Stimulated activated CD4-positive, alpha-beta T cell treated with anti-CD3 and anti-CD28 coated beads, Interleukin-15, amount 100 ng/mL, for 48 hours (primary cell): ENCODE measurements at places on chromosomes 16 and 17.

DNA sequence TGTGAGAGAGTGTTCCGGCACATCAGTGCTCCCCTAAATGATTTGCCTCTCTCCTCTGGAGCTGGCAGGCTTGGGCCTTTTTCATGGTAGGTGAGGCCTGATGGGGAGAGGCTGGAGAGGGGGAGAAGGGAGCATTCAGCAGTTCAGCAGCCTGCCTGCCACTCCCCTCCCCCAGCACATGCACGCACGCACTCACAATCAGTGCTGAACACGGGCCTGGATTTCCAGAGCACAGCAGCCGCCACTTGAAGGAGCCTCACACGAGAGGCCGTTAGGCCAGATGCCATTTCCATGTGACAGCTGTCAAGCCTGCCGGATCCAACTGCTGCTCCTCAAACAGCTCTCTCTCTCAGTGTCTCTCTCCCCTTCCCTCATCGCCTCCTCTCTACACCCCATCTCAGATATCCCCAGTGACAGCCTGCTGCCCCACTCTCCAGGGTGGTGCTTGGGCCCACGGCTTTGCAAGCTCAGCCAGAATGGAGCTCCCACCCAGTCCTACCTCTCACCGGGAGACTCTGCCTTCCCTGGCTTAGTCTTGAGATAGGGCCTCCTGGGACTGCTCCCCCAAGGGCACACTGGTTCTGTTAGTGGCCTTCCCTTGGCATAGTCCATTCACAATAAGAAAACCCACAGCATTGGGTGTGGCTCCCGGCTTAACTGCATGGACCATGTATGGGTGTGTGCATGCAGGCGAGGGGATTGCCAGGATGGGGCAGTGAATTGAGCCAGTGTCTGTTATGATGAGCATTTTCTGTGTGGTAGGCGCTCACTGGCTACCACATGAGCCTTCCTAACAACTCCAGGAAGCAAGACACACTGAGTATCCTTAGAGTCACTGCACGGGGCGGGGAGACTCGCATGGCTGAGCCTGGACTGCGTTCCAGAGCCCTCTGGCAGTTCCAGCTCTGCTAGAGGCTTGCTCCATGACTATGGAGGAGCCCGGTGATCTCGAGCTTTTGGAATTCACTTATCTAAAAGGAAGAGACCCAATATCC, 226.2 kb downstream of the CCDC182 start:
- no peak for DNase-seq

DNA sequence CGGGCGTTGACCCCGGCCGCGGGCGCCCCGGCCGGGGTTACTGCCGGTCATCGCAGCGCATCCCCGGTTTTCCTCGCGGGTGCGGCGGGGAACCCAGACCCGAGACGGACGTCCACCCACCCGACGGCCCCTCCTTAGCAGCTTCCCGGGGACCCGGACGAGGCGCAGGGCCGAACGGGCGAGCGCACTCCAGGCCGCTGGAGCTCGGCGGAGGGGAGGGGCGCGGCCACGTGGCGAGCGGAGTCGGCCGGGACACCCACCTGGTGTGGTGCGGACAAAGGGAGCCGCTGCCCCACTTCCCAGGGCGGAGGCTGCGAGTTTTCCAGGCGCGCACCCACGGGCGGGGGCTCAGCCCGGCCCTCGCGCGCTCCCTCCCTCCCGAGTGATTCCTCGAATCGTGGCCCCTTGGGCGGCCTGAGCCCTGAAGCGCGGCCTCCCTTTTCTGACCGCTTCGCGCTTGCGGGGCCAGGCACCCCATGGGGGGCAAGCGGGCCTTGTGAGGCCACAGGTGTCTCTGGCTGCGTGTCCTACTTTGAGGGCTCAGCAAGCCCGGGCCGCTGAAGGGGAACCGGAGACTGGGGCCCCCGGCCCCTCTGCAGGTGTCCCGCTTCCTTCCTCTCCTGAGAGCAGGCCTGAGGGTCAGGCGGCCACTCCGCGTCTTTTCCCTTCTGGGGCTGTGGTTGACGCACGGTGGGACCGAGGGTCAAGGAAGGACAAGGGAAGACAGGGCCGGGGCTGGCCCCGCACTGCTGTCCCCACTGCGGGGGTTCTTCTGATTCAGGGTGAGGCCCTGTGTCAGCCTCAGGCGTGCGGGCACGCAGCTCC, 1.1 kb upstream of the FASN start:
- DNase-seq = no peak

DNA sequence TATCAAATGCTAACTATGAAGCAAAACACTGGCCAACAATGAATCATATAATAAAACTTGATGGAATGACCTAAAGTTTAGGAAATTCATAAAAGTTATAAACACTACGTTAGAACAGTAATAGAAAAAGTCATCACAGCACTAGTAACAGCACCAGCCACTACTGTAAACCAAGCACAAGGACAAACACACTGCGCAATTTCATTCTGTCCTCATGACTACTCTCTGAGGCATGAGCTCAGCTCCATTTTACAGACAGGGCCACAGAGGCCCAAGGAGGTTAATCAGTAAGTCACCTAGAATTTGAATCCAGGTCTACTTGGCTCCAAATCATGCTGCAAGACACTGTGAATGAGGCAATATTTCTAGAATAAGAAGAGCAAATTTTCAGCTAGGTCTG, 13.4 kb downstream of the EMC8 start:
- DNase-seq = no peak

GRCh38 chr16:72493716-72494415, 321.9 kb upstream of the PMFBP1 start:
- no peak for DNase-seq

DNA sequence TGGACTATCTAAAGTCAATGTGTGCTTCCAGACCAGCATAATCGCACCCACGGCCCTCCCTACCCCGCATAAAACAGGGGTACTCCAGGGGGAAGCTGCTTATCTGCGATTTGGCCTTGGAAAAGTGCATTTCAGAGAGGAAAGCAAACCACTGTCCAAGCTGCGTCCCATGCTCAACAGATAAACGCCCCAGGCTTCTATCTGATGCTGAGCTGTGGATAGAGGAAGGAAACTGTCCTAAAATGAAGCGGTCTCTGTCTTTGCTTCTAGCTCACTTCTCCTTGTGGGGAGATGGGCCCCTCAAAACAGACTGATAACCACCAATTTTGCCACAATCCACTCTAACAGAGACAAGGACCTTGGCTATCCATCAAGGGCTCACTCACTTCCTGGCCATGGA, 160.5 kb upstream of the TNRC6C start:
- DNase-seq = no peak

DNA sequence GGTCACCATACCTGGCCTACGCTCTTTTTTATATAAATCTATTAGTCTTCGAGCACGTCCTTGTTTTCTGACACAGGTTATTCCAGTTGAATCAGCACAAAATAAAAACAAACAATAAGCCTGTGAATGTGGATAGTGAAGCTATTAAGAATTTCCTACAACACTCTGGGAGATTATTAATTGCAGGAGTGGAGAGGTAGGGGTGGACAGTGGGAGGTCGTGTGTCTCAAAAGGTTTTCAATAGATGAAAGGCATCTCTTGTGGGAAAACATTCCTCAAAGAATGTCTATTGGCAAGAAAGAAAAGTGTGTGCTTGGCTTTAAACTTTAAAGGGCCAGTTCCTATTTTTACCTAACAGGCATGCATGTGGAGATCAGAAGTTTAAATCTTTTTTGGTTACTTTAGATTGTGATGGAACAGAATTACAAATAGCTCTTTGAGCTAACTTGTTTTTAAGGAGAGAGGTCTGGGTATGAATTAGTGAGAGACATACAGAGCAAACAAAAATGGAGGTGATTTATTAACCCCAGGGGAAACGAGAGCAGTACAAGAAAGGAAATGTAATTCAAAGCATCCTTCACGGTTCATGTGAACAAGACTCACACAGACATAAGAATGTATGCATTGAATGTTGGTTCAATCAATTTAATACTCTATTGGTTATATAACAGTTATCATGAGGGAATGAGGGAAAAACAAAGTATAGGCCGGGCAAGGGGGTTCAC, 9.0 kb downstream of the SMYD4 start:
- no peak for DNase-seq

GRCh38 chr16:11542069-11542744, 44.5 kb downstream of the LITAF start:
- DNase-seq = no peak

DNA sequence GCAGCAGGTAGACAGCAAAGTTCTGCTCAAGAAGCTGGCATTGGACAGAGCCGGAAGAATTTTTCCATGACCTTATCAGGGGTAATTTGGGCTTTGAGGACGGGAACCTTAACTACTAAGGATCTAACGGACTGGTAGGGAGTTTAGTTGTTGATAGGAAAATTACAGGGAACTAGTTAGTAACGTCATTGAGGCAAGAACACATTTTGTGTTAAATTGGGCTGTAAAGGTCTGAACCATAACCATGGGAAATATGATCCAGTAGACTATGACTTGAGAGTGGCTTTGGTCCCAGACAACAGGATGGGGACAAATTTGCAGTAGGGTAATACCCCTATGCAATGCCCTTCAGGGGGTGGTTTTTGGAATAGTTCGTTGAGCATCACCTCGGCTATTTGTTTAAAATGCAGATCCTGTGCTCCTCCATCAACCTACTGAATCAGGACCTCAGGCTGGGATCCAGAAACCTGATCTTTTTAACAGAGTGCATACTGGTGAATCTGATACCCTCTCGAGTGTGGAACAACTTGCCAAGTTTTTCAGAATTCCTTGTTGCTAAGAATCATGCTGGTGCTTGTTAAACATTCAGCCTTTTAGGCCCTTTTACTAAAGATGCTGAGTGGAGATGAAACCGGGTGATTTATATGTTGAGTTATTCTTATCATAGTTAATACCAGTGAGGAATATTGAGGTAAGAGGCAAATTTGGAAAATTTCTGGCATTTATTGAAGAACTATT, 255.1 kb downstream of the MAP2K6 start:
- no peak for DNase-seq

GRCh38 chr17:76554131-76554530, 14.3 kb downstream of the PRCD start:
- no peak for DNase-seq

DNA sequence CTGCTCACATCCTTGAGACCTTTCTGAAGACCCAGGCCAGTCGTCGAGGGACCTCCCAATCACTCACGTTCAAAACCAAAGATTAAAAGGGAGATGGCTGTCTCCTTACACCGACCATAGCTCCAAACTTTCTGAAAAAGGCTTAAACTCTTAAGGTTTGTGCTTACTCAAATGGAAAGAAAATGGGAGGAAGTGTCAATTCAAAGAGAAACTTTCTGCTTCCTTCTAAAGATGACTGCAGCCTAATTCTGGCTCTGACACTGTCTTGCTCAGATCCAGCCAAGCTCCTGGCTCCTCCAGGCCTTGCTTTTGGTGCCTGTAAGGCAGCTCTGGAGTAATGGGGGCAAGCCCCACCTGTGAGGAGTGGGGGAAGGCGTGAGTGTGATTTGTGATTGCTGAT, 54.9 kb upstream of the WSB1 start:
- no peak for DNase-seq

DNA sequence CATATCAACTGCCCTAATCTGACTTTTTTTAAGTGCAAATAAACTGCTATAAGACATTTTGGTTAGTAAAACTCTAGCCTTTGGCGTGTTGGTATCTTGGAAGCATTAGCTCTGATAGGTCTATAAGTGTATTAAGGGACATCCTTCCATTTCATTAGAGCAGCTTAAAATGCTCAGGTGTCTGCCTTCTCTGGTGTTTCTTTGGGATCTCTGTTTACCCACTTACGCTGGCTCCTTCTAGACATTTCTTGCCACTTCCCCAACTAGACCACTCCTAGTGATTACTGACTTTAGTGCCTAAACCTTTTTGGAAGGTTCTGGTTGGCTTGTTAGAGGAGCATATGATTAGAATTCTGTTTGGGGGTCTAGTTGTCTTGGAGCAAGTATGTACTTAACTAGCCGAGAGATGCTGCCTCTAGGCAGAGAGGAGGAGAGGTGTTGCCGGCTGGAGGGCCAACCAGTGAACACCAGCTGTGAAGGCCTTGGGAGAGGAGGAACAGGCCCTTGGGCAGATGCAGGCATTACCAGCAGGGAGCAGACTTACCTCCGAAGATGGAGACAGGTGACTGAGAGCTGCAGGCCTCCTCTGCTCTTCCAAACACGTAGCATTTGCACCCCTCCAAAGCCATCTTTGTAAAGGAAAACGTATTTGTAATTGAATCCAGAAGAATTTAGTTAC, 15.2 kb upstream of the CLEC18C start:
- no peak for DNase-seq
